Muscle of leg (tissue), 16 donors: ENCODE measurements at places on chromosomes 1 and 21. TPM values are rescaled to one million over a fixed set of nuclear protein-coding genes. Genes with fewer than 3 reads are reported as not detected.
A peak's percentile ranks its signal among the peaks of the same experiment; 100 is the strongest.

The AQP10 gene
- total RNA-seq: 0.04 TPM

The FAM20B gene
- total RNA-seq: 23.6 TPM

The OR2L8 gene
- total RNA-seq: not detected

The IFNLR1 gene
- 0.04 TPM for total RNA-seq

The GPR25 gene
- not detected for total RNA-seq

The PTPN14 gene
- 14.6 TPM for total RNA-seq

The CD84 gene
- 2.0 TPM for total RNA-seq

DNA sequence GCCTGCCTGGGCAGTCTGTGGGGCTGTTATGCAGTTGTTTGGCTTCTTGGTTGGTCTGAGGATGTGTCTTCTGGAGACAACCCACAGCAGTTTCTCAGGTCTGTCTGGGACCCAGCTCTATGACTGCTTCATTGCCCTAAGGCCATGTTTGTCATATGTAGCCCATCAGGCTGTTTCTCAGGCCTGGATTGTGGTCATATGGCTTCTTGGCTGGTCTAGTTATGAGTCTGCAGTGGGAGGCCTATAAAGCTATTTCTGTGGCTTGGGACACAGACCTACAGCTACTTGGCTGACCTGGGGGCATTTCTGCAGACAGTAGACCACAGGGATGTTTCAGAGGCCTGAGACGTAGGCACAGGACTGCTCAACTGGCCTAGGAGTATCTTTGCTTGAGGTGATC, 41.5 kb downstream of the CHIA start:
- no peak overlapping the region for H3K4me3 ChIP-seq
- H3K27me3 ChIP-seq: no peaks in the 10 kb centered on the region
- DNase-seq: no peak
- no peaks in the 10 kb centered on the region for H3K36me3 ChIP-seq

DNA sequence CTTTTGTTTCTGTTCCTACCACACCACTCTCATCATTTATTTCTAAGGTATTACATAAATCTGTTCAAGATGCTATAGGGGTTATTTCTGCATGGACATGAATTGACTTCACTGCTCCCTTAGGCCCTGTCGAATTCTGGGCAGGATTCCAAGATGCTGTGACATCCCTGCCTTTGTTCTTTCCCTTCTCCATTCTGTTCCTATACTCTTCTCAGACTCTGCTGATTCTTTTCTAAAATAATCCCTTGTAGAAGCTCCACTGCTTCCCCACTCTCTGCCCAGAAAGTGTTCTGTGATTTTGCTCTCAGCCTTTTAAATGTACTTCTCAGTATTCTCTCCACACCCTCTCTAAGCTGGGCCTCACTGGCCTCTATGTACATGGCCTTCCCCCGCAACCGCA, 99.2 kb downstream of the PHTF1 start:
- H3K27ac ChIP-seq: no peak overlapping the region
- H3K27me3 ChIP-seq: no peaks in the 10 kb centered on the region
- no peaks in the 10 kb centered on the region for H3K4me1 ChIP-seq

DNA sequence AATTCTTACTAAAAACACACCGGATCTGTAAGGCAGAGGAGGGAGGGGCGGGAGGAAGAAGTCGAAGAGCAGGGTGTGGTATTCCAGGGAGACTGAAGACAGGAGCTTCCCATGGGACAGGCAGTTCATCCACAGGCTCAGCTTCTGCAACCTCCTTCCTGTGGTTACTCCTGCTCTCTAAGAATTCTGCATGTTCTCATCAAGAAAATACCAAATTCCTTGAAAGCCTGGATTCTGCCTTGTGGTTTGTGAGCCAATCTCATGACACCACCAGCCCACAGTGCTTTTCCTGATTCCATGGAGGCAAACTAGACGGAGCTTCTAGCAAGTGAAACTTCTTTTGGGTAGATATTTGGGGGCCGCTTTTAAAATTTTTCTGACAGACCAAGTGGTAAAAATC, 1.1 kb upstream of the ST6GALNAC3 start:
- no peak overlapping the region for H3K27ac ChIP-seq
- peaks cover 11% of the 10 kb centered on the region for H3K4me1 ChIP-seq
- no peak overlapping the region for H3K4me3 ChIP-seq
- peaks cover 2% of the 10 kb centered on the region for H3K27me3 ChIP-seq

DNA sequence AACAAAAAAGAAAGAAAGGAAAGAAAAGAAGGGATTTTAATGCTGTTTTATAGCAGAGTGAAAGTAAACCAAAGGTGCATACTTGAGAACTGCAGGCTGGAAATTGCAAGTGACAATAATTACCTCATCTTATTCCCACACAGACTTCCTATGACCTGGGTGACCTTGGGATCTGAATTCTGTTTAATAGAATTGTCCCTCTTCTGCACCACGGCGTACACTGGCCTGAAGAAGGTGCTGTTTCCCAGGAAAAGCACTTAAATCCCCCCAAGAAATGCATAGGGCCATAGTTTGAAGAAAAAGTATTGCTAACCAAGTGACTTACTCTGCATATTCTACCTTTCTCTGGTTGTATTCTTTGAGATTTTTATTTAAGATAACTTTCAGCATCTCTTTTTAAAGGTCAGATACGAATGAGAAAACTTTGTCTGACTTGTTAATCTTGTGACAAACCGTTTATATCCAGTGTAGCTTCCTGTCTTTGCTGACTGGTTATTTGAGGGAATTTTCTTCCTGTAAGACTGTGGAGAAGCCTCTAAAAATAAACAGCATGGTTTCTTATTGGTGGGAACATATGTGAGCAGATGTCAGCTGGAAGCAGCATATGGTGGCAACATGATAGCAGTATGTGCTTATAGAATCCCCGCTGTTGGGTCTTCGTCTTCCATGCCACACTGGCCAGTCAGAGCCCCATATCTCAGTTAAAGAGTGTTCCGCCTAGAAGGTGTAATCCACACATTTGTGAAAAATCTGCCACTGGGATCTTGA, 16.3 kb downstream of the TGFB2 start:
- H3K27me3 ChIP-seq: no peaks in the 10 kb centered on the region
- H3K4me1 ChIP-seq: peaks cover 40% of the 10 kb centered on the region
- H3K27ac ChIP-seq: peak overlapping the region; percentile 54
- DNase-seq: peak; percentile 71
- H3K4me3 ChIP-seq: no peak overlapping the region

- peak; percentile 70 for DNase-seq
- no peaks in the 10 kb centered on the region for H3K36me3 ChIP-seq
- no peaks in the 10 kb centered on the region for H3K4me1 ChIP-seq
- H3K27me3 ChIP-seq: no peaks in the 10 kb centered on the region
- H3K4me3 ChIP-seq: no peak overlapping the region
Observed at GRCh38 chr21:26546446-26547097, 26.5 kb downstream of the CYYR1 start.

- no peak overlapping the region for H3K4me3 ChIP-seq
- H3K4me1 ChIP-seq: peaks cover 70% of the 10 kb centered on the region
- H3K27me3 ChIP-seq: no peaks in the 10 kb centered on the region
Observed at GRCh38 chr1:40795811-40796586, 12.4 kb downstream of the KCNQ4 start.

DNA sequence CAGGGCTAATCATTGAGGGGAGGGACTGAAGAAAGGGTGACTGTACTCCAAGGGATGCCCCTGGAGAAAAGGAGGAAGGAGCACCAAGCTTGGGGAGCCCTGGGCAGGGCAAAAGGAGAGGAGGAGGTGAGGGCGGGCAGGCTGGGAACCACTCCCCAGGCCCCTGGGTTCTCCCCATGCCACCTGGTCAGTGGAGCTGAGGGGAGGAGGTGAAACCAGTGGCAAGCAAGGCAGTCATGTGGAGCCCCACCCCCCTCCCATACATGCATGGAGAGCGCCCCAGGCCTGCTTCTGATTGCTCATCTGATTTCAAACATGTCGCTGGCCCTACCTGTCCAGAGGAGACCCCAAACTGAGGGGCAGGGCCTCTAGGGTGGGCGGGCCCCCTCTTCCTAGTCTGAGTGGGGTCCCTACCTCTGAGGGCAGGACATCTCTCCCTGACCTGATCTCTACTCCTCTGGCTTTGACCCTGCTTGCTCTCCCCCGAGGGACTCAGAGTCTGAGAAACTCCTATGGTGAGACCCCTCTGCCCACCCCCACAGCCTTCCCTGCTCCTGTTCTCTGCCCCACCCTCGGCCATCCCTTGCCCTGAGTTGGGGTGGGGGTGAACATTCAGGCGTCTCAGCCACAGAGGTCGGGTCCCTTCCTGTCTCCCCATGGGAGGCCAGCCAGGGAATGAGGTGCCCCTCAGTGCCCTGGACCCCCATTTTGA, 18.6 kb downstream of the INSRR start:
- no peak for DNase-seq
- peaks cover 7% of the 10 kb centered on the region for H3K4me1 ChIP-seq
- no peaks in the 10 kb centered on the region for H3K36me3 ChIP-seq
- no peak overlapping the region for H3K27ac ChIP-seq
- no peak overlapping the region for H3K4me3 ChIP-seq

DNA sequence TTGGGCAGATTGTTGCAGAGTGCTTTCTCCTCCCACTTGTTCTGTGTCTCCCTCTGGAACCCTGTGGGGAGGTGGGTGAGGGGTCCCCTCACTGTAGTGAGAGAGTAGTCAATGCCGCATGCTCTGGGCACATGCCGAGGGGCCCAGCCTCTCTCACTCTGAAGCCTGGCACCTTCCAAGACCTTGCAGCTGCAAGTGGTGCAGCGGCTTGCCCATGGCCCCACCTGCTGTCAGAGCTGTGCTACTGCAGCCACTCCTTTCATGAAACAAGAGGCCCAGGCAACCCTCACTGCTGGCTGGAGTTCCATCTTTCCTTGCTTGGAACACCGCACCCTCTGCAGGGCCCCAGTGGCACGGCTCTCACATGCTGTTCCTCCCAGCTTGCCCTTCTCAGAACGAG, 58.4 kb upstream of the COL6A1 start:
- DNase-seq: peak; percentile 85
- no peaks in the 10 kb centered on the region for H3K36me3 ChIP-seq
- H3K4me3 ChIP-seq: no peak overlapping the region
- H3K27ac ChIP-seq: peak overlapping the region; percentile 38

DNA sequence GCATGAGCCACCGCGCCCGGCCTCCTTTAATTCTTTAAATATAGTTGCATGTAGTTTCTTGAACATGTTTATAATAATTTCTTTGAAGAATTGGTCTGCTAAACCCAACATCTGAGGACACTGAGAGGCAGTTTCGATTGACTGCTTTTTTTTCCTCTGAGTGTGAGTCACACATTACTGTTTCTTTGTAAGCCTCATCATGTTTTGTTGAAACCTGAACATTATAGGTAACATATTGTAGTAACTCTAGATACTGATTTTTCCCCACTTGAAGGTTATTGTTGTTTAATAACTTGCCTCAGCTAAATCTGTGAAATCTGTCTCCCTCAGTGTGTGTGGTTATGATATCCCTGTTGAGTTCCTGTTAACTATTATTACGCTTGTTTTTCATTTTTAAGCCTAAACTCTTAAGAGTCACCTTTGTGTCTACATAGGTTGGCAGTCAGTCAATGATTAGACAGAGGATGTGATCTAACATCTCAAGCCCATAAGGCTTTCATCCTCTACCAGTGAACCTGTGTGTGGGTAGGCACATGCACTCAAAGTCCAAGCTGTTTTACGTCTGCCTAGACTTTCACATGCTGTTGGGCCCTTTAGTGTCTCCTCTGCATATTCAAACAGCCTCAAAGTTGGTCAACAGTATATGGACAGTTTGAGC, 155.5 kb downstream of the KCNH1 start:
- H3K27ac ChIP-seq: no peak overlapping the region
- H3K36me3 ChIP-seq: no peaks in the 10 kb centered on the region
- H3K4me3 ChIP-seq: no peak overlapping the region

- H3K4me3 ChIP-seq: no peak overlapping the region
- H3K27me3 ChIP-seq: no peaks in the 10 kb centered on the region
- no peak for DNase-seq
- H3K27ac ChIP-seq: no peak overlapping the region
Observed at GRCh38 chr1:204003536-204003935, 69.4 kb upstream of the SOX13 start.

GRCh38 chr1:22665752-22666151, 12.7 kb downstream of the C1QB start:
- H3K27ac ChIP-seq: no peak overlapping the region
- peaks cover 3% of the 10 kb centered on the region for H3K4me1 ChIP-seq
- H3K27me3 ChIP-seq: peaks cover 5% of the 10 kb centered on the region
- no peaks in the 10 kb centered on the region for H3K36me3 ChIP-seq

DNA sequence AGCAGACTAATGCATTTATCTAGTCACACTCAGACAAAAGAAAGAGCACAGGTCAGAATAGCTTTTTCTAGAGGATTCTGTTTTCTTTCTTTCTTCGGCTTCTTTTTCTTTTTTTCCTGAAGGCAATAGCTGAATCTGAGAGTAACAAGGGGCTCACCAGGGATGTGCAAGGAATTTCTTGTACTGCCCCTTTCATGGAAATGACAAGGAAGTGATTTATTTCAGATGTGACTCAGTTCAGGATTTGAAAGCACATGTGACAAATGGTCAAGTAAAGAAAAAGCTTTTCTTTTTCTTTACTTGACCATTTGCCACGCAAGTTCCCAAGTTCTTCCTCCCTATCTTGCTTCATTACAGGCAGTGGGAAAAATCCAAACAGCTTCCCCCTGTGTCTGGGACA, 202.0 kb downstream of the GABPA start:
- H3K4me1 ChIP-seq: peaks cover 4% of the 10 kb centered on the region
- no peak overlapping the region for H3K4me3 ChIP-seq
- H3K36me3 ChIP-seq: no peaks in the 10 kb centered on the region
- H3K27ac ChIP-seq: no peak overlapping the region
- no peaks in the 10 kb centered on the region for H3K27me3 ChIP-seq
- DNase-seq: no peak

- DNase-seq: no peak
- no peaks in the 10 kb centered on the region for H3K4me1 ChIP-seq
- H3K27ac ChIP-seq: no peak overlapping the region
- H3K4me3 ChIP-seq: no peak overlapping the region
Observed at GRCh38 chr1:201800246-201800645, 28.7 kb upstream of the IPO9 start.

DNA sequence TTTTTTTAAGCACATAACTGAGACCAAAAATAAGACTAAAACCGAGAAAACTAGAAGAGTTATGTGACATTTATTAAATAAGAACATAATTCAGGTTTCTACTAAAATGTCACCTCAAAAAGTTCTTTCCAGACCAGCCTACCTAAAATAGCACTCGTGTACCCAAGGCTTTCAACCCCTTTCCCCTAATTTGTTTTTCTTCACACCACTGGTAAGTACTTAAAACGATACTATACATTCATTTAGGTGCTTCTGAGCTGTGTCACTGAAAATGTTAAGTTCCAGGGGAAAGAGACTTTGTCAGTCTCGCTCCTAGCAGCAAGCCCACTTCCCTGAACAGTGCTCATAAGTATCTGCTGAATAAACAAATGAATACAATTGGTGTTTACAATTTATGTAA, 6.8 kb downstream of the RRAGC start:
- no peak overlapping the region for H3K27ac ChIP-seq
- no peaks in the 10 kb centered on the region for H3K4me1 ChIP-seq
- no peak overlapping the region for H3K4me3 ChIP-seq
- DNase-seq: no peak

GRCh38 chr1:48017716-48018115, 20.5 kb upstream of the TRABD2B start:
- H3K27me3 ChIP-seq: peaks cover 2% of the 10 kb centered on the region
- H3K36me3 ChIP-seq: no peaks in the 10 kb centered on the region
- H3K4me3 ChIP-seq: no peak overlapping the region
- no peak for DNase-seq
- H3K27ac ChIP-seq: no peak overlapping the region

GRCh38 chr1:19315378-19316198, 3.5 kb downstream of the SLC66A1 start:
- DNase-seq: no peak
- H3K4me3 ChIP-seq: no peak overlapping the region
- H3K27me3 ChIP-seq: no peaks in the 10 kb centered on the region
- peaks cover 38% of the 10 kb centered on the region for H3K36me3 ChIP-seq
- peaks cover 29% of the 10 kb centered on the region for H3K4me1 ChIP-seq
- H3K27ac ChIP-seq: no peak overlapping the region
